ENCODE measurements at places on chromosomes 5 and 9. TPM values are rescaled to one million over a fixed set of nuclear protein-coding genes. Genes with fewer than 3 reads are reported as not detected.

The SRD5A1 gene
- 9.6 TPM for total RNA-seq

The FNIP1 gene
- total RNA-seq, result 39.4 TPM

The DNAH5 gene
- 0.58 TPM for total RNA-seq

The PCDHGA9 gene
- 10.7 TPM for total RNA-seq

The HSPB3 gene
- total RNA-seq, result not detected

The ITGA2 gene
- total RNA-seq, result 11.0 TPM

The ARHGEF28 gene
- total RNA-seq, result 51.8 TPM

The PAEP gene
- total RNA-seq, result not detected

The HACD4 gene
- total RNA-seq, result 6.4 TPM

The UGT3A1 gene
- not detected for total RNA-seq

The IRGM gene
- not detected for total RNA-seq

The OR1L1 gene
- not detected for total RNA-seq

DNA sequence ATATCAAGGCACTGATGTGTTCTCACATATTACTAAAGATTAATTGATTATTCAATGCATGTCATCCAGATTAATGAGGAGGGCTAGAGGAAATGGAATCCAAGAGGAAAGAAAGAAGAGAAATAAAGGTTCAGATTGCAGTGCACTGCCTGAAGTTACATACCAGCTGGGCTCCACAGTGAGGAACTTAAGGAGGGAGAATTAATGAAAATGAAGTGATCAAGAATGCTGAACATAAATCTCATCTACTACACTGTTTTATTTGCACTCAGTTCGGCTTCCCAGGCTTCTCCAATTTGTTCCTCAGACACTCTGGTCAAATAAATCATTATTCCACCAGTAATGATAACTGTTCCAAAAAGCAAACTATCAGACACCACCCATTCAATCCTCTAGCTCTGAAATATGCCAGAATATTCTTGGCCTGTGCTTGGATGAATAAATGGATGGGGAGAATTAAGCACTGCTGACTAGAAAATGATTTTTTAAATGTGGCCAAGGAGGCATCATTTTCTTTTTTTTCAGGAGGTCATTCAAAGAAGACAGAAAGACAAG is 88.6 kb upstream of the FBN2 start:
- DNase-seq, result no peak

- DNase-seq, result no peak
Measured at GRCh38 chr9:104780796-104781395, 17.0 kb downstream of the NIPSNAP3B start.

GRCh38 chr9:130512199-130512598 is 67.2 kb upstream of the FUBP3 start:
- no peak for DNase-seq

DNA sequence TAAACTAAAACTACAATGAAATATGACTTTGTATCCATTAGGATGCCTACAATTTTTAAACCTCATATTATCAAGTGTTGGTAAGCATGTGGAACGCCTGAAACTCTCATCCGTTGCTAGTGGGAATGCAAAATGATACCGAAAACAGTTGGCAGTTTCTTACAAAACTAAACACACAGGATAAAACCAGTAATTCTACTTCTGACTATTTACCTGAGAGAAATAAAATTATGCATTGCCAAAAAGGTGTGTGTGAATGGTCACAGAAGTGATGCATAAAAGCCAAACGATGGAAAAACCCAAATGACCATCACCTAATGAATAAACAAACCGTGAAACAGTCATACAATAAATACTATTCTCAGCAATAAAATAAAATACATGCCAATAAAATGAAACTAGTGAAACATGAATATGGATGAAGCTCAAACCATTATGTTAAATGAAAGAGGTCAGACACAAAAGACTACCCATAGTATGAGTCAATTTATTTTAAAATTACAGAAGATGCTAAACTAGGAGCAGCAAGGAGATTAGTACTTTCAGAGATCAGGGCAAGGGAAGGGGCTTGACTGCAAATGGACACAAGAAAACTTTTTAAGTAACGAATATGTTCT is 13.4 kb downstream of the AUH start:
- DNase-seq, result no peak

DNA sequence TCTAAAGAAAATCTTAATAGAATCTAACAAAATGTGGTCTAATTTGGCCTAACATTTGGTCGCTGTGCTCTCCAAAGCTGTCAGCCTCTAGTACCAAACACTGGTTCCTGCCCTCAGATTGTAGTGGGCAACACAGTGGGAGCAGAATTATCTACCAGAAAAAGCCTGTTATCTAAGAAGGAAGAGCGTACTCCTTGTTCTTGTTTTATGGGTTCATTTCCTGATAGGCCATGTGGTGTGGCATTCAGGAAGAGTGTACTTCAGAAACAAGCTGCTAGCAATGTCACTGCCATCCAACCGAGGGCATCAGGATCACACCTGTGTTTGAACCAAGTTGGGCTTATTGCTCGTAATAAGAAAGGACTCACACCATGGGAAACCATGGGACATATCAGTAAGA is 487.9 kb upstream of the DAP start:
- DNase-seq, result no peak

DNA sequence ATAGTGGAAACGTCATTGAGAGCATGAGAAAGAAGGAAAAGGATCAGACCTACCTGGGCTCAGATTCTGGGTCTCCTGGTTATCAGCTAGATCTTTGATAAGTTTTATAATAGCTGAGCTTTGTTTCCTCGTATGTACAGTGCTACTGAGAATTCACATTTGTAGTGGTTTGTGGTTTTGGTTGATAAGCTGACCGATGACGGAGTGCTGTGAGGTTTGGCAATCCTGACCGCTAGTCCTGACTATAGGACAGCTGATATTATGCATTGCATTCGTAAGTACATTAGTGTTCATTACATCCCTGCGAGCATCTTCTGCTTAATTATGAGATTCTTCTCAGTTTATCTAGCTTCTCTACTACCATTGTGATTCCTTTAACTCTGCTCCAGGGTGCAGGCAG is 190.7 kb upstream of the SLC27A6 start:
- no peak for DNase-seq

GRCh38 chr9:91186632-91187108 is 175.0 kb downstream of the AUH start:
- DNase-seq, result no peak

GRCh38 chr5:125865166-125865815 is 557.9 kb upstream of the GRAMD2B start:
- no peak for DNase-seq

GRCh38 chr5:33588654-33589372 is 148.0 kb downstream of the TARS1 start:
- no peak for DNase-seq

DNA sequence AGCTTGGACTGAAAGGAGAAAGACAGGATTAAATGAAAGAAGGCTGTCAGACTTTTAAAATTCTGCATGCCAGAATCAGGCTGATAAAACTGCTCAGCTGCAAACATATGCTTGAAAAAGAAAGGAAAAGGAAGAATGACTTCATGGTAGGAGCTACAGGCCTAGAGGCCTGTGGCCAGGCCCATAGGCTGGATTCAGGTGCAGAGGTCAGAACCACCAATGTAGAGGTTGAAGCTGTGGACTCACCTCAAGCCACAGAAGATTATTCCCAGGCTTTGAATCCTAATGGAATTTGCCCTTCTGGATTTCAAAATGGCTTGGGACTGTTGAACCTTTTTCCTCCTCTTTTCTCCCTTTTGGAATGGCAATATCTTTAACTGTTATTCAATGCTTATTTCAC is 47.7 kb downstream of the TMEM38B start:
- no peak for DNase-seq

- DNase-seq, result no peak
Measured at GRCh38 chr9:12862611-12863410, 88.0 kb downstream of the LURAP1L start.

DNA sequence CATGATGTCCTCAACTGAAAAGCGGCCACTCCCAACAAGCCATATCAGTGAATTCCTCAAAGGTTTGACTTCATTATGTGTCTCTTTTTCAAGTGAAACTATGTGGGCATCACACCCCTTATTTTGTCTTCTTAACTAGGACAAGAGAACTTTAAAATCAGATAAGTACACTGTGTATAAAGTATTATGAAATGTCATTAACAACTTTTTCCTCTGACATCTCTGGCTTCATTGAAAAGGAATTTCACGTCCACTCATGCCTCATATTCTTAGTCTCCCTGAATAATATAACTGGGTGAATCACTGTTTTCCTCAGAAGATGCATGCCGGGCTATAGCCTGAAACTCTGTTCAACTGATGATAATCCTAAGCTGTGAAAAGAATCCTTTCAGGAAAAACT is 415.8 kb downstream of the ACTL7B start:
- DNase-seq, result no peak

DNA sequence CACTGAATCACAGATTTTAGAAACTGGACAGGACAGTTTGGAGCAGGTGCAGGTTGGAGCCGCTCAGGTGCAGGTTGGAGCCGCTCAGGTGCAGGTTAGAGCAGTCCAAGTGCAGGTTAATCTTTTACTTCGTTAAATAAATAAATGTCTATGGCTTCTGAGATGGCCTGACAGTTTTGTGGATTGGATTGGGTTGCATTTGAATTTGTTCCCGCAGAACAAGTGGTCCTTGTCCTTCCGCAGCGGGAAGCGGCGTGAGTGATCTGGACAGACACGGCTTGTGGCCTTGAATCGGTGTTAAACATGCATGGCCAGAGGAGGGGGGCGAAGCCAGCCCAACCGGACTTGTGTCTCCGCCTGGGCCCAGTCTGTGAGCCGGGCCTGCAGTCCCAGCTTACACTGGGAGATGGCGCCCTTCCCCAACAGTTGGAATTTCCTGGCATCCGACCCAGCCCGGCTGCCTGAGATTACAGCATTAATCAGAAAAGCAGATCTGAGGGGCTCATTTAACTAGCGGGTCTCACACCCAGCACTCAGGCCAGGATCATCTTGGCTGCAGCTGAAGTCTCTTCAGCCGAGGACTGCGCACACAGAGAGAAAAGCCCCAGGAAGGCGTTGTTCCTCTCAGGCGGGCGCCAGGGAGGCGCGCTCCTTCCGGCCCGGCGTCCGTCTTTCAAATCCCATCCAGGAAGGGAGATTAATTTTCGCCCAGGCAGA is 1.5 kb upstream of the OLFM1 start:
- peak; percentile 88 for DNase-seq

GRCh38 chr5:9188956-9189355 is 356.9 kb downstream of the SEMA5A start:
- no peak for DNase-seq

GRCh38 chr5:61658592-61659008 is 326.5 kb downstream of the ZSWIM6 start:
- peak; percentile 94 for DNase-seq

GRCh38 chr9:33840381-33840780 is 23.4 kb downstream of the UBE2R2 start:
- no peak for DNase-seq

DNA sequence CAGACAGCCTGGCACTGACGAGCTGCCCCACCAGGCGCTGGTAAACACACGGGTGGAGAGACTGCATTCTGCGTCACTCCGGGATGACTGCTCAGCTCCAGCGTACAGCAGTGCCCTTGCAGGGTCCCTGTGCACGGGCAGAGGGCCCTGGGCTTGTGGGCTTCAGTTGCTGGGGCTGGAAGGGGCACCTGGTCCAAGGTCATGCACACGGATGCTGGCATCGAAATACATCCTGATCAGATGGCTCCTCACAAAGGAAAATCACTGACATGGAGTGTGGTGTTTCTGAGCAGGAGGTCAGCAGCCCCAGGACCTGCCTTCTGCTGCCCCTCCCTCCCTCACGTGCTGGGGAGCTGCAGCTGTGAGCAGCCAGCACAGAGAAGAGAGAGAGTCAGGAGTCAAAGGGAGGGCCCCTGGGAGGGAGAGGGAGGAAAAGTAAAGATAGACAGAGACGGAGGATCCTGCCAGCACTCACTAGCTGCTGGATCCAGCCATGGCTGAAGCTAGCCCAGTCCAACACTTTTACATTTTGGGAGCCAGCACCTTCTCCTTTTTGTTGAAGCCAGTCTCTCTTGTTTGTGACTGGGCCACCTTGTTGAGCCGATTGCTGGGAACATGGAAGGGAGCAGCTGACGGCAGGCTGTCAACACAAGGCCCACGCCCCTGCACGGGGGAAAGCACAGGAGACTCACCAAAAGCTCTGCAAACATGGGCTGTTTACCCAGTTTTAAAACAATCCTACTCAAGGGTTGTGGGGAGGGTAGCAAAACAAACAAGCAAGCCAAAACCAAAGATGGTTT is 166.5 kb upstream of the PHYKPL start:
- DNase-seq, result no peak

DNA sequence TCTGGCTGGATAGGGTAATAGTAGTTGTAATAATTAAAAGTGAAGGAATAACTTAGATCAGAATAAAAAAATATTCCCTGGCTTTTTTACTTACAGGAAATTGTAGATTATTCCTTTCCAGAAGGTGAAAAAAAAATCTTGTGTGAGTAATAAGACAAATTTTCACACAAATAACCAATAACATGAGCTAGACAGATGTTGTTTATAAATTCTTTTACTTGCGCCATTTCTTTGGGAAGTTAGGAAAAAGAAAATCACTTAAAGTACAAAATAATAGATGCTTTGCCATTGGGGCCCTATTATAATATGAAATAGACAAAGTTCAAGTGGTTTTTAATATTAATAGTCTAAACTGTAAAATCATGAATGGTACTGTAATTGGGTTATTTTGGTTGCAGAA is 204.1 kb downstream of the ARRDC3 start:
- DNase-seq, result no peak

GRCh38 chr5:78628270-78628992 is 20.1 kb downstream of the LHFPL2 start:
- DNase-seq, result no peak

GRCh38 chr5:88689668-88690408 is 193.1 kb downstream of the MEF2C start:
- DNase-seq, result no peak

DNA sequence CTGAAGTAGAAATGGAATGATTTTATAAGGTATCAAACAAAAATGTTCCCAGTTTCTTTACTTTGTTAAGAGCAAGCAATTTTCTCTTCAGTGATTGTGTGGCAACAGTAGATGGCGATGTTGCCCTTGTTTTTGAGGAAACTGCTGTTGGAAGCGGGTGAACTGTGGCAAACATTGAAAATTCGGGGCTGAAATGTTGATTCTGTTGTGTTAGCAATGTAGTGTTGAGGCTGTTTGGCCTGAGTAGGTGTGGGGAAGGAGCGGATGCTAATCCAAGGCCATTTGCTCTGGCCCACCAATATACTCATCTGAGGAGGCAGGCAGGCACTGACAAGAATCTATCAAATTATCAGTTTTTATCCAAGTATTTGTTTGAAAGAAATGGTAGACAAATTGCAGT is 129.8 kb downstream of the SLC12A2 start:
- DNase-seq, result no peak

DNA sequence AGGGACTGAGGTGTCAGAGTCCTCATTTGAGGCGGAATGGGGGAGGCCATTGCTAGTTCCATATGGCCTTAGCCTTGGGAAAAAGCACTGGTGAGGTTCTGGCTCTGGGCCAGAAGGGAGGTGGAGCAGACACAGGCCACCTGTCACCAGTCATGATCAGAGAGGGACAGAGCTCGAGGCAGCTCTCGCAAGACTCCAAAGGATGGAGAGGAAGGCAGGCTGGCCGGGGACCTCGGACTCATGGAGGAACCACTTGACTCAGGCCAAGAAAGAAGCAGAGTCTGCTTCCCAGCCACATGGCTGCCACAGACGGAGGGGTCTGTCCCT is 29.2 kb upstream of the NSMF start:
- no peak for DNase-seq

Data from sciatic nerve (tissue), 2 donors.